ENCODE measurements at places on chromosomes 1 and 21.

DNA sequence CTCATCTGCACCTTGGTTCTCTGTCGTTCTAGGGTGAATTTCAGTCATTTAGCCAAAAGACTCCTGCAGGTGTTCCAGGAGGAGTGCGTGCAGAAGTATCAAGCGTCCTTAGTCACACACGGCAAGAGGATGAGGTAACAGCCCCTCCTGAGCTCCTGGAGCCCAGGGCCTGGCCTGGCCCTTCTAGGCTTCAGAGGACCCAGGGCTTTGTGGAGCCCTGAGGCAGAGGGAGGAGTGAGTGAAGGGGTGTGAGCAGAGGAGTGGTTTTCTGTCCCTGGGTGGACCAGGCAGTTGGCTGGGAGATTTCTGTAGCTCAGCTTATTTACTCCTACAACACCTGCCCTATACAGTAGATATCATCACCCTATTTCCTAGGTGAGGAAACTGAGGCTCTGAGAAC is 15.7 kb upstream of the RASSF5 start:
- DNase-seq = no peak

- DNase-seq = no peak
Measured at GRCh38 chr1:243609698-243610097, 240.3 kb downstream of the AKT3 start.

DNA sequence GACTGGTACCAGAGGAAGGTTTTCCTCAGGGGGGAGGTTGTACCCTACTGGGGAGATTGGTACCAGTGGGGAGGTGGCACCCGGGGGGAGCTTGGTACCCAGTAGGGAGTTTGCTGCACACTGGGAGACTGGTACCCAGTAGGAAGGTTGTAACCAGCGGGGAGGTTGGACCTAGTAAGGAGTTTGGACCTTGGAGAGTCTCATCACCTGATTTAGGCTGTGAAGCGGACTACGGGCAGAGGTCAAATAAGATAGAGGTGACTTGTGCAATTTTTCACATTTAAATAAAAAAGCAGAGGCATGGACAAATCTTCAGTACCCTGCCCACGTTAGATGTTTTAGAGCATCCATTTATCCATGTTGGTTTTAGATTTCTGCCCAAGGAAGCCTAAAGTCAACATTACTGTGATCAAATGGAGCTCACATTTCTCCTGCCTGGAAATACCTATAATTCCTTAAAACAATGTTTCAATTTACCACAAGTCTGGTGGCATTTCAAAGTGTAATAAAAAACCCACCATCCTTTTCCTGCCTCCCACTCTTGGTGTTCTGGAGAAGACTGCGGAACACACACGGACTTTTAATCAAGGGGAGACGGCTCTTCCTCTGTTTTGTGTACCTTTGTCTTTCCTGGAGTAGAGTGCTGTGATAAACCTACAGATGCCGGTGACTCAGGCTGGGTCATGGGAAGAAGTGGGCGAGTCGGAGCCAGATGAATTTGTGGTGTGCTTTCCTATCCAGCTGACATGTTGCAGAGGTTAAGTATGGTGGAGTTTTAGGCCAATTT is 36.2 kb upstream of the MRPS6 start:
- DNase-seq = no peak

GRCh38 chr1:55645270-55645669 is 430.1 kb upstream of the USP24 start:
- DNase-seq = no peak

DNA sequence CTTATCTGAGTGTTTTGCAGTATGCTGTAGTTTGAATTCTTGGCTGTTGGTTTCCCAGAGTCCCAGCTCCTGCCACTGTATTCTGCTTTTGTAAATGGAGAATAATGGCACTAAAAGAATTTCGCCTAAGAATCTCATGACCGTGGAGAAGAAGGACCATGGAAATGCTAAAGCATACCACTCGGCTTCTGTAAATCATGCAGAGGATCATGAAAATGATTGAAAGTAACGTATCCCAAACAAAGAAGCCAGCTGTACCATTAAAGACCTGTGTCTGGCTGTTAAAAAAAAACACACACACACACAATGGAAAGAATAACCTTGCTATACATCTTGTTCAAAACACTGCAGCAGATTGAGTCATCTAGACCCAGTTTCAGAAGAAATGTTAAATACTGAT is 287.9 kb downstream of the ZNF326 start:
- DNase-seq = no peak

All from forelimb muscle (tissue), 1 donor.